ENCODE measurements at places on chromosomes 12 and 14.

DNA sequence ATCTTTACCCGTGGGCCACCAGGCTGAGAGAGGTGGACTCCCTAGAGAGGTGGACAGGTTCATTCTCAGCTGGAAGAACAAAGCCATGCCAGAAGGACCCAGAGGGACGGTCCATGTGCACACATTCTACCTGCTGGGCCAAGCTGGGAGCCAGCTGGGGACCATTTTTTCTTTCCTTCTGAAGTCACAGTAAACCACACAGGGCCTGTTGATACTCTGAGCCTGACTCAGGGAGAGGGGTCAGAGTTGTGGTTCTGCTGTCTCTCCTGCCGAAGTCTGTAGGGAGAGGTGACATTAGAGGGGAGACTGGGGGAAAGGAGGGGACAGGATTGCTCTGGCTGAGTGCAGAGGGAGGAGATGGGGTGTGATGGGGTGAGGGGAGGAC is 148.6 kb downstream of the TSPAN9 start:
- no peak for DNase-seq

DNA sequence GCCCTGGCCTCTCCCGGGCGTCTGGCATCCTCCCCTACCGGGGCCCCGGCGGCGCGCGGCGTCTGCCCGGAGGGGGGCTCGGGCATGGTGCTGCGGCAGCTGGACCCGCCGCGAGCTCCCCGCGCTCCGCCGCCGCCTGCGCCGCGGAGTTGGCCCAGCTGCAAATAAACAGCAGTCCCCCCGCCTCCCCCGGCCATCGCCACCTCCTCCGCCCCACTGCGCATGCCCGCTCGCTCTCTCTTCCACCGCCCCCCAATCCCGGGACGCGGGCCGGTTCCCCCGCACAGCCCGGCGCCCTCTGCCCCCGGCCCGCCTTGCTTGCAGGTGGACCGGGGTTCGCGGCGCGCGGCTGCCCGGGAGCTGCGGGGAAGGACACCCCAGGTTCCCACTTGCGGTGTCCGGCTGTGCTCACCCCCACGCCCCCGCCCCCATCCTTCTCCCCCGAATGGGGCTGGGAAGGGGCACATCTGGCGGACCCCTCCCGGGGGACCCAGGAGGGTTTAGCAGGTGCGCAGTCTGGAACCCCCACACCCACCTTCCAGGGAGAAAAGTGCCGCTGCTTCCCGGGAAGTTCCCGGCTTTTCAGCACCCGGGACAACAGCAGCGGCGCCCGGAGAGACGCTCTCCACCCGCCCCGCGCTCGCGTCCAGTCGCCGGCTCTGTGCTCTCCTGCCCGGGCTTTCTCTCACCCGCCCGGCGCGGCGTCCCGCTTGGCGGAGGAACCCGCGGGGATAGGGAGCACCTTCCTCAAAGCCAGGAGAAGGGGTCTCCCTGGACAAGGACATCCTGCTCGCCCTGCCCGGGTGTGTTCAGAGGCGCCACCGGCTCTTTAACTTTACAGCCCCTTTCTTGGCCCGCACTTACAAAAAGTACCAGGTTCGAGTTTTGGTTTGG is at the start of gene TMTC1:
Gene TMTC1 (minus strand): TSS at position 170 of the 894 bp plus-strand sequence. CDS start 191 bp downstream, outside the sequence.
- DNase-seq: no peak

- no peak for DNase-seq
These were observed 228.8 kb downstream of the C12orf75 start for GRCh38 chr12:105559310-105559709.

- DNase-seq: no peak
These were observed 289.0 kb downstream of the KSR2 start for GRCh38 chr12:117679776-117680175.

GRCh38 chr14:51873221-51873893 is 12.9 kb downstream of the GNG2 start:
- no peak for DNase-seq

- no peak for DNase-seq
These were observed 1101.4 kb downstream of the BCL11B start for GRCh38 chr14:98170575-98170974.

- no peak for DNase-seq
These were observed 112.4 kb upstream of the TMEM132D start for GRCh38 chr12:130016194-130016593.

GRCh38 chr14:92384461-92385133 is 61.6 kb downstream of the SLC24A4 start:
- no peak for DNase-seq

DNA sequence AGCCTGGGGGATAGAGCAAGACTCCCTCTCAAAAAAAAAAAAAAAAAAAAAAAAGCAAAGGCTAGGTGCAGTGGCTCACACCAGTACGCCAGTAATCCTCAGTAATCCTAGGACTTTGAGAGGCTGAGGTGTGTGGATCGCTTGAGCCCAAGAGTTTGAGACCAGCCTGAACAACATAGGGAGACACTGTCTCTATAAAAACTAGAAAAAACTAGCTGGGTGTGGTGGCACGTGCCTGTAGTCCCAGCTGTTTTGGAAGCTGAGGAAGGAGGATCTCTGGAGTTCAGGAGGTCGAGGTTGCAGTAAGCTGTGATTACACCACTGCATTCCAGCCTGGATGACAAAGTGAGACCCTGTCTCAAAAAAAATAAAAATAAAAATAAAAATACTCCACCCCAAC is 8.9 kb upstream of the RBM25 start:
- DNase-seq: no peak

- no peak for DNase-seq
These were observed 570 bp upstream of the FIGNL2 start for GRCh38 chr12:51848841-51849735.

- no peak for DNase-seq
These were observed 85.1 kb upstream of the ARHGAP5 start for GRCh38 chr14:31992011-31992447.

- no peak for DNase-seq
These were observed 507 bp upstream of the PTPN11 start for GRCh38 chr12:112418273-112418607.

DNA sequence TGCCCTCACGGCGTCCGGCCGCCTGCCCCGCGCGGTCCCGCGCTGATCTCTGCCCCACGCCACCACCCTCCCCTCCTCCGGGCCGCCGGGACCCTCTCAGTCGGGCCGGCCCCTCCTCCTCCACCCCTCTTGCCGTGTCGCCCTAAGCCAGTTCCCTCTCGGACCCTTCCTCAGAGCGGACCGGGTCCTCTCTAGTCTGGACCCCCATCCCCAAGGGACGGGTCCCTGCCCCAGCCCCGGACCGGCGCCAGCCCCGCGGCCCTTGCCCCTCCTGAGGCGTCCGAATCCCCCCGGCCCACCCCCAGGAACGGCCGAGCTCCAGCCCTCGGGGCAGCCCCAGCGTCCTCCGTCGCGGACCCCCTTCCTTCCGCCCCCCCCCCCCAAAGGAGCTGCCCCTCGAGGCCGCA is 485 bp downstream of the PPP4R4 start:
- DNase-seq: no peak

- no peak for DNase-seq
These were observed 12.4 kb downstream of the EIF2B1 start for GRCh38 chr12:123621101-123621500.

GRCh38 chr12:51972849-51973273 is 21.4 kb downstream of the ACVR1B start:
- peak; percentile 98 for DNase-seq

DNA sequence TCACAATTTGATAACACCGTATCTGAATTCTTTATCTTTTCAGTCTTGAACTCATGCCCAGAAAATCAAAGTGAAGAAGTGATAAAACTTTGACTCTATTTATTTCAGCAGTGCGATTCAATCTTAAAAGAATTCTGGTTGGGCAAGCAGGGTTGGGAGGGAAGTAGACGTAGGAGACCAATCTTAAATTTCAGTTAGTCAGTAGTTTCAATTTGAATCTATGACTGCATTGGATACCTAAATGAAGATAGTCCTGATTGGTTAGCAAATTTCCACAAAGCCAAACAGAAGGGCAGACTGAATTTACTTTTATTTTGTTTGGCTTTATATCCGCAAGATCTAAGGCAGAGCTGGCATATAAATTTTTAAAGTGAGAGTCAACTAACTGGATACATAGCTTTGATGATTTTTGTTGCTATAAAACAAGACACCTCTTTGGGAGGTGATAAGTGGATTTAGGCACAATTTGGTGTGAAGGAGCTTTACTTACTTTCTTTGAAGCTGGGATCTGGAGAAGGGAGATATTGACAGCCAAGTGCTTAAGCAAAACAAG is 2.6 kb downstream of the ACSS3 start:
- DNase-seq: no peak

DNA sequence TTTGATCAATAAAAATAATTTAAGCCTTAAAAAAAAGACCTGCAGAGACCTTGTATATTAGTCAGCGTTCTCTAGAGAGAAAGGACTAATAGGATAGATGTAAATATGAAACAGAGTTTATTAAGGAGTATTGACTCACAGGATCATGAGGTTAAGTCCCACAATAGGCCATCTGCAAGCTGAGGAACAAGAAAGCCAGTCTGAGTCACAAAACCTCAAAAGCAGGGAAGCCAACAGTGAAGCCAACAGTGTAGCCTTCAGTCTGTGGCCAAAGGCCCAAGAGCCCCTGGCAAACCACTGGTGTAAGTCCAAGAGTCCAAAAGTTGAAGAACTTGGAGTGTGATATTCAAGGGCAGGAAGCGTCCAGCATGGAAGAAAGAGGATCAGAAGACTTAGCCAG is 66.3 kb downstream of the TBX5 start:
- DNase-seq: no peak
